ENCODE measurements at places on chromosomes 12 and 14.

- no peak for DNase-seq
Observed at GRCh38 chr14:98328496-98328895, 943.5 kb downstream of the BCL11B start.

- no peak for DNase-seq
Observed at GRCh38 chr12:104485651-104486362, 29.1 kb downstream of the CHST11 start.

- DNase-seq, result no peak
Observed at GRCh38 chr12:56753566-56753965, 1.4 kb upstream of the PRIM1 start.

DNA sequence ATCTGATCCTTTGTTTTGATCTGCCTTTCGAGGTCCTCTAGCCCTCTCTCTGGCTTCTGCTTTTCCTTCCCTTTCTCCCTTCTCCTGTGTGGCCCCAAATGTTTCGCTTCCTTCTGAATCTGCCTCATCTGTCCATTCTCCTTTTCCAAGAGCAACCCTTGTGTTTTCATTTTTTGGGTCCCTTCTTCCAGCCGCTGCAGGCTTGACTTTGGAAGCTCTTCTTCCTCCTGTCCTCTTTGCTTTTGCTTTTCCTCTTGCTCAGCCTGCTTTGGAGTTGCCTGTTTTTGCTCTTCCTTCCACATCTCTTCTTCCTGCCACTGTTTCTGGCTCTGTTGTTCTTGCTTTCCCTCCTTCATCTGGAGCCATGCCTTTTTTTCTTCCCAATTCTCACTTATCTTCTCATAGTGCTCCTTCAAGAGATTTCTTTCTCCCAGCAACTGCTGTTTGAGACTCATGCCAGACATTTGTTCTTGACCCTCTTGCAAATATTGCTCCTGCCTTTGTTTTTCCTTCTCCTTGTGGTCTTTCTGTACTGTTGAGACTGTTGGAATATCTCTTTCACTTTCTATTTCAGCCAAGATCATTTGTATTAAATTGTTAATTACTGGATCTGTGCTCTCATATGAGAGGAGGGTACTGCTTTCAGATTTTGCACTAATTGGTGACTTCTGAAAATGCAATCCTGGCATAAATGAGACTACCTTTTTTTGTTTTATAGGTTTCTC, 42.4 kb downstream of the FAM186A start:
- no peak for DNase-seq

DNA sequence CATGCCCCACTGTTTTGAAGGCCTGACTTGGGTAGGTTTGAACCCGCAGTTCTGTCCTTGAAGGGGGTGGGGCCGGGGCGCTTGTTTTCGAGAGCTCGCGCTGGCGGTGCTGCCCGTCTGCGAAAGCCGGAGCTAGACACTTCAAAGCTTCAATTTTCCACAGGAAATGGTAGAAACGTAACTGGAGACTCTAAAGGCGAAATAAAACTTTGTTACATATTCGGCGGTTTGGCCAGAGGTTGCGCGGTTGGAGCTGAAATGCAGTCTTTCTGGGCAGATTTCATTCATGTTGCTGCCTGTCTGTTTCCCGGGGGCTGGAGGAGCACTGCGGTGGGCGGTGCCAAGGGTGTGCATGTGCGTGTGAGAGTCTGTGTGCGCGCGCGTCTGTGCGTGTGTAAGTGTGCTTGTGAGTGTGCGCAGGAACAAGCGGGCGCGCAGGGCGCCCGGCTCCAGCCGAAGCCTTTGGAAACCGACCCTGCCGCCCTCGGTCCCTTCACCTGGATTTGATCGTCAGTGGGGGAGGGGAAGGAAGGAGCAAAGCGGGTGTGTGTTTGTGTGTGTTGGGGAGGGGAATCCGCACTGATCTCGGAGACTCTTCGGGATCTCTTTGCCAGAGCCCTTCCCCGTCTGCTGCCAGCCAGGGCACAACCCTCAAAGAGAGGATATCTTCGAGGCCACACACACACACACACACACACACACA, 227.7 kb upstream of the CRY1 start:
- no peak for DNase-seq

DNA sequence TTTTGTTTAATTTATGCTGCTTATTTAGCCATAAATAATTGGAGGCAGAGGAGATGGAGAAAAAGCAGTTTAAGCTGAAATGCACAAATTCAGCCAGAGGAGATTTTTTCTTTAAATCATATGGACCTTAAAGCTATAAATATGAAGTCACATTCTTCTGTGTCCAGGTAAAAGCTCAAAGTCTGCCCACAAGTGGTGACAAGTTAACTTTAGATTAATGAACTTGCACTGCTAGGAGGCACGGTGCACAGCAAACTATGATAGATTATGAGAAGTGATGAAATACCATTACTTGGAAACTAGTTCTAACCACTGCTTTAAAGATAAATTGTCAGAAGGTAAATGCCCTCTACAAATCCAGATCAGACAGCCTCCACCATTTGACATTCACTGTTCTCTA, 69.0 kb downstream of the IFT81 start:
- DNase-seq, result no peak

GRCh38 chr14:36070031-36070719, 106.3 kb downstream of the PTCSC3 start:
- DNase-seq, result no peak

DNA sequence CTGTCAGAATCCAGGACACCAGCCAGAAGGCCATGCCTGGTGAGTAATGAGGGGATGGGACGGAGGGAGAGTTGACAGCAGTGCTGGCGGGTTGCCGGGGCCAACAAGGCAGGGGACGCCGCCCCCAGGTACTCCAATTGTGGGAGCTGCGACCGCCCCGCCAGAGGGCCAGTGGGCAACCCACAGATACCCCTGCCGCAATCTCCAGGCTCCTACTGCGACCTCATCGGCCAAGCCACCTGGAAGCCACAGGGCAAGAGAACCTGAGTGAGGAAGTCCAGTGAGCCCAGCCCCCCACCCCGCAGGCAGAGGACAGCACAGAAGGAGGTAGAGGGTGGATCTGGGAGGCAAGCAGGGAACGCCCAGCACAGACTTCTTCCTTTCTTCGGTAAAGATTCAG, 103.0 kb downstream of the RIMBP2 start:
- DNase-seq, result no peak

DNA sequence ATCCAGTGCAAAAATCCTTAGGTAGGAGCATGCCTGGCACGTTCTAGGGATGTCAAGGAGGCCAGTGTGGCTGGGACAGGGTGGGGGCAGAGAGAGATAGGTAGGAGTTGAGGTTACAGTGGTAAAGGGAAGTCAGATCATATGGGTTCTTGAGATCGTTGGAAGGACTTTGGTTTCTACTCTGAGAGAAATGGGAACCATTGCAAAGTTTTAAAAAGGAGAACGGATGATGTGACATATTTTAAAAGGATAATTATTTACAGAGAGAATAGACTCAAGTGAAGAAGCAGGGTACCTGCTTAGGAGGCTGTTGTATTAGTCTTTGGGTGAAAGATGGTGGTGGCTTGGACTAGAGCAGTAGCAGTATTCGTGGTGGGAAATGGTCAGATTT, 47.6 kb upstream of the ATP2B1 start:
- no peak for DNase-seq

- DNase-seq, result no peak
Observed at GRCh38 chr14:82694820-82695219, 1161.2 kb upstream of the SEL1L start.

- DNase-seq, result no peak
Observed at GRCh38 chr12:122088179-122088810, 9.7 kb downstream of the MLXIP start.

- no peak for DNase-seq
Observed at GRCh38 chr14:63972323-63972932, 119.6 kb downstream of the SYNE2 start.

DNA sequence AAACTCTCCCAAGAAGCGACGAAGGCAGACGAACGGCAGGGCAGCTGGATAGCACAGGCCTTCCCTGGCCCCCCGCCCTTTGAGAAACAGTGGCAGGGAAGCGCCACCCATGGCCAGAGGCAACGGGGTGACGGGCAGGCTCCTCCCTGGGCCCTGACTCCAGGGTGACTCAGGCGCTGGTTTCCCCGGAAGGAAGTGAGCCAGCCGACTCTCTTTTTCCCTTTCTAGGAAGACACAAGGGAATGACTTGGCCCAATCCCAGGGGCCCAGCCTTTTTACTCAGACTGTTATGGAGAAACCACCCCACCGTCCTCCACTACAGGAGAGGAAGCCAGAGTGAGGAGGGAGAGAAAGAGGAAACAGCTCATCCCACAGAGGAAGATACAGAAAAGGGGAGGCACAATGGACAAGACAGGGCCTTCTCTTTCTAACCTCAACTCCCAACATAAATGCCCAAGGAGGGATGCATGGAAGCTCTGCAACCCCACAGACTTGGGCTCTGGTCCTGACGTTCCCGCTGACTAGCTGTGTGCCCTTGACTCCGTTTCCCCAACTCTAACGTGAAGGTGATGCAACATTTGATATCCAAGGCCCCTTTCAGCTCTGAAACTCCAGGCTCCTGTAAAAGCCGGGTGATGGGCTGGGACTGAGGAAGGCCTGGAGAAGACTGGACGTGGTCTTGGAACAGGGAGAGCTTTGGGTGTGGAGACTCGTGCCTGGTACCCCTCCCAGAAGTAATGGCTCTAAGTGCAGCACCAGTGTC, 27.9 kb downstream of the ACTN1 start:
- peak; percentile 89 for DNase-seq

DNA sequence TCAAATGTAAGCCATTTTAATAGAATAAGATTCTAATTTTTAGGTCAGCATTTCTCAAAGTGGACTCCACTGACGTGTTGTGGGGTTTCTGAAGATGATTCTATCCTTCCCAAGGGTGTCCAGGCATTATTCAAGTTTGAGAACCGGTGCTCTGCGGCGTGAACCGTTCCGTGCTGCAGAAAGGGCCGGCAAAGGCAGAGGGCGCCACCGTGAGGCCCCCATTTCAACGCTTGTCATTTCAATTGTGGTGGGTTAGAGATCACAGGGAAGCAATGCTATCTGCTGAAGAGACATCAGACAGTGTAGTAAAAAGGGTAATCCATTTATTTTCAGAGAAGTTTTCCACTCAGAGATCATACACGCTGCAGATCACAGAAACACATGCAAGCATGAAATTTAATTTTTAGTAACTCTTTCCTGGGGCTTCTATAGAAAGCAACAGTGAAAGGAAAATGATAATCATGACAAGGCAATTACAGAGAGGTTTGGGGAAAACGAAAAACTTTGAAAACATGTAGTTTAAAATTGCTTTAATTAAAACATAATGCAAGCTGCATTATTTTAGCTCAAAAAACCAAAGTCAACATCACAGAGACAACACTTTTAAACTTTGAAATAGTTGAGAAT, 201.7 kb downstream of the EXOC5 start:
- DNase-seq, result no peak

DNA sequence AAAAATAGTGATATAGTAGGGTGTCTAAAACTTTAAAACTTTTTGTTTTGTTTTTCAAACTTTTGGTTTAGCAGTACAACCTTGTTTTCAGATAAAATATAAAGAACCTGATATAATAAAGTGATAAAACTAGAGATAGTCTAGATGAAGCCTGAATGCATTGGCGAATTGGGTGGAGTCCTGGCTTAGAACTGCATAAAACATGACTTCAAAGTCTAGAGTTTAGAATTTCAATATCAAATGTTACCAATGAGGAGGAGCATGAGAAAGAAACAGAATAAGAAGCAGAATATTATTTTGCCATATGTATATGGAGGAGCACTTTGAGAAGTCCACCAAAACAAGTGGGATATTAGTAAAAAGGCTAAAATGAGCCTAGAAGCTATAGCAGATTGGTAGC, 263.6 kb downstream of the TMEM117 start:
- no peak for DNase-seq

DNA sequence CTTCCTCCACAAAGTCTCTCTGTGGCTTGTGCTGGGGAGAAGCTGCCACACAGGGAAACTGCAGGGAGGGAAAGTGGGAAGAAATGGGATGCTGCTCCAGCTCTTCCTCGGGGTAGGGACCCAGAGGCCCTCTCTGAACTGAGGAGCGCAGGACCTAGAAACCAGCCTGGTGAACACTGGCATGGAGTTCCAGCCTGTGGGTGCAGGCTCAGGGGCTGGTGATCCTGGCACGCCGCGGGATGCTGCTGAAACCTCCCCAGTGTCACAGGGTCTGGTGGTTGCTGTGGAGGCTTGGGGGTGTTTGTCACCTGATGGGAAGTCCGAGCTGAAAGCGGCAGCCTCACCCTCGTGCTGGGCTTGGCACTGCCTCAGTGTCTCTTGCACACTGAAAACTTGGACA, 5.2 kb upstream of the KRT75 start:
- no peak for DNase-seq

DNA sequence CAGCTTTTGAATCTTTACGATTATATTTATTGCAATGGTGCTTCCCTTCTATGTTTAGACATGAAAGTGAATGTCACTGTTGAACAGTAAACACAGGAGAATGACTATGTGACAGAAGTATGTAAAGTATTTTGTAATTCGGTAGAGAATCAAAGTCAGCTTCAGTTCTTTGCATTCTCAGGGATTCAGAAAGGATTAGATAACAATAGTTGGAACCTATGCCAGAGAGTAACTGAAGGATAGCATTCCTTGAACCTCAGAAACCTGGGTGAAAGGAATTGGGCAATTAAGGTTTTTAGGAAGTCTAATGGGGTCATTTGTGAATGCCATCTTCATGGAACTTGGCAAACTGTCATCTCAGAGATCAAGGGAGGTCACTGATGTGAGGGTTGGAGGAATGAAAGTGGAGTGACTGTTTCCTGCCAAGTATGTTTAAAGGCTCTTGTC, 305.3 kb upstream of the DDHD1 start:
- DNase-seq, result no peak

- no peak for DNase-seq
Observed at GRCh38 chr14:99043756-99044155, 228.2 kb downstream of the BCL11B start.

GRCh38 chr12:2483713-2484112, 311.1 kb upstream of the FKBP4 start:
- no peak for DNase-seq

DNA sequence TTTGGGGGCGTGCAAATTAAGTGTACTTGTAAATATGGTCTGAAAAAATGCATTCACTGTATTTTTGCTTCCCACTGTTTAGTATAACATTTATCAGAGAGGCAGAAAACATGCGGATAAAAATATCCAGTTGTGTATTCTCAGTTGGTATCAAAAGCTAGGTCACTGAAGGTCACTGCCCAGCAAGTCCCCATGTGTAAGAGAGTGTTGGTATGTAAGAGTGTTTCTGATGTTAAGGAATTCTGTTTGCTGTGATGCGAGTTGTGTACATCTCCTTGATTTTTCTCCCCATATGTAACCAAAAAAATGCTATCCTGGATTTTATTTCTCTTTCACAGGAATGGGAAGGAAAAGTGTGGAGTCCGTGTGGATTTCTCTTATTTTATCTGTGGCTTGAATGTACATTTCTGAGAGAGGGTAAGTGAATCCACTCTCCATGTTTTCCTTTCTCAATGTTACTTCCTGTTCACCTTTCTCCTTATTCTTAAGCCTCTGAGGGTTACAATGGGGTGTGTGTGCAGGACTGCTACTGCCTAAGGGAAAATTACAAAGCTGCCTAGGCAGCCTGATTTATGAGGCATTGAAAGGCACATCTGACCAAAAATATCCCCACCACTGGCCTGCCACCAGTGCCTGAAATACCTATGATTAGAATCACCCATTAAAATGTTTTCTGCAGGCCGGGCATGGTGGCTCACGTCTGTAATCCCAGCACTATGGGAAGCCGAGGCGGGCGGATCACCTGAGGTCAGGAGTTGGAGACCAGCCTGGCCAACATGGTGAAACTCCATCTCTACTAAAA, 97.9 kb upstream of the USP44 start:
- DNase-seq, result no peak

Measured in omental fat pad (tissue), 4 donors.